Stimulated activated CD4-positive, alpha-beta T cell treated with anti-CD3 and anti-CD28 coated beads, Interleukin-12 subunit alpha, Interleukin-12 subunit beta, amount 100 ng/mL, for 4 hours (primary cell): ENCODE measurements at places on chromosomes 2 and 18.

GRCh38 chr2:226411727-226412360 is 387.8 kb downstream of the IRS1 start:
- DNase-seq, result no peak

GRCh38 chr18:38948436-38948835 is 1382.8 kb upstream of the CELF4 start:
- no peak for DNase-seq

DNA sequence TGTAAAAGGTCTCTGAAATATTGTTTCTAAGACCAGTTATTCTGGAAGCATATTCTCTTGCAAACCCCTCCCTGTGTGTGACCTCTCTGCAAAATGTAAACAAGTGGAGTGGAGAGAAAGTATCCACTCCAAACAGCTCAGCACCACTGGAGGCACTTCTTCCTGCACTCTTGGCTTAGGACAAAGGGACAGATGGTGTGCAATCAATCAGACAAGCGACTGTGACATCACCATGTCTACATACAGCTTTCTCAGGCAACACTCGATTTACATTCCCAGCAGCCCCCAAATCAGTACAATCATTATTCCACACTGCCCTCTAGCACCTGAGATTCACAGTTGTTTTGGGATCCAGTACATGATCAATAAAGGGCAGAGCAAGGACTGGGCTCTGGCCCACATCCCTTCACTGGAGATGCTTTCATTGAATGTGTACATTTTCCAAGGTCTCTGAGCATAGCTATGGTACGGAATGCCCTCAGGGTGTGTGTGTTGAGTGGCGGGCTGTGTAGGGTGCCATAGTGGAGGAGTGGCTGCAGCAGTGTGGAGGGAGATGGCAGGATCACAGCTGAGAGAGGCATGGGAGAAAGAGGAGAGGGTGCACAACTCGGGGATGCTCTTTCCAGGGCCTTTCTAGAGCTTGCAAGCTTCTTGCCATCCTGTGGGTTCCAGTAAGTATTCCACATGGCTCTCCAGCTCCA is 311.8 kb upstream of the ST6GAL2 start:
- DNase-seq, result no peak

GRCh38 chr2:148813603-148814065 is 61.4 kb upstream of the KIF5C start:
- DNase-seq, result peak; percentile 47

DNA sequence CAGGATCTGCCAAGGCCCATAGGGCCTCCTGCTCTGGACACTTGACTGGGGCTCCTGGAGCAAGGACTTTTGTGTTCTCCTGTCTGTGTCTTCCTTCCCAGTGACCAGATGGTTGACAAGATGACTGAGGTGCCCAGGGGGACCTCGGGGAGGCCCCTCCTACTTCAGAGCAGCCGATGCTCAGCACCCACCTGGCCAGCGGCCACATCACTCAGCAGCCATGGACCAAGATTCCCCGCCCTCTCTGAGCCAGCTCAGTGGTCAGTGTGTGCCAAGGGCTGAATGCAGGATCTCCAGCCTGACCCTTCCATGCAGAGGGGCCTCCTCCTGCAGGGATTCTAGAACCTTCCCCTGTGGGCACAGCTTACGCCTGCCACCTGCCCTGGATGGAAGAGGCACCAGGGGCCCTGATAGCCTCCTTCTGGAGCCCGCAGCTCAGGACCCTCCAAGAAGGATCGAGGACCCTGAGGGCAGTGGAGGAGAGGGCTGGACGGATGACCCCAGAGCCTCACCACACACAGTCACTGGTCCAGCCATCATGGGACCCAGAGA is 87.4 kb upstream of the GPC1 start:
- no peak for DNase-seq

- no peak for DNase-seq
Observed at GRCh38 chr2:181243319-181243718, 213.9 kb upstream of the ITGA4 start.

DNA sequence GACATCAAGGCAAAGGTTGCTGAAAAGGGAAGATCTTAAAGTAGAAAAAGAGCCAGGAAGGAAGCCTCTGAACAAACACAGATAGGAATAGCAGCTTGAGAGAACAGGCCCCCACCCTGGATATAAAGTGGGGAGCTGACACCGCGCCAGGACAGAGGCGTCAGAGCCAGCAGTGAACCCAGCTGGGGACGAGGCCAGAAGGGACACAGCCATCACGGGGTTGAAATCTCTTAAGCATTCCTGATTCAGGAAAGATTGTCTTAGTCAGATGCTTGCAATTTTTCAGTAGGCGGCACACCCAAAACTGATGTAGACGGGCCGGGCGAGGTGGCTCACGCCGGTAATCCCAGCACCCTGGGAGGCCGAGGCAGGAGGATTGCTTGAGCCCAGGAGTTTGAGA is 93.8 kb upstream of the PHLPP1 start:
- no peak for DNase-seq

- peak; percentile 3 for DNase-seq
Observed at GRCh38 chr2:59025157-59025757, 784.1 kb upstream of the FANCL start.

DNA sequence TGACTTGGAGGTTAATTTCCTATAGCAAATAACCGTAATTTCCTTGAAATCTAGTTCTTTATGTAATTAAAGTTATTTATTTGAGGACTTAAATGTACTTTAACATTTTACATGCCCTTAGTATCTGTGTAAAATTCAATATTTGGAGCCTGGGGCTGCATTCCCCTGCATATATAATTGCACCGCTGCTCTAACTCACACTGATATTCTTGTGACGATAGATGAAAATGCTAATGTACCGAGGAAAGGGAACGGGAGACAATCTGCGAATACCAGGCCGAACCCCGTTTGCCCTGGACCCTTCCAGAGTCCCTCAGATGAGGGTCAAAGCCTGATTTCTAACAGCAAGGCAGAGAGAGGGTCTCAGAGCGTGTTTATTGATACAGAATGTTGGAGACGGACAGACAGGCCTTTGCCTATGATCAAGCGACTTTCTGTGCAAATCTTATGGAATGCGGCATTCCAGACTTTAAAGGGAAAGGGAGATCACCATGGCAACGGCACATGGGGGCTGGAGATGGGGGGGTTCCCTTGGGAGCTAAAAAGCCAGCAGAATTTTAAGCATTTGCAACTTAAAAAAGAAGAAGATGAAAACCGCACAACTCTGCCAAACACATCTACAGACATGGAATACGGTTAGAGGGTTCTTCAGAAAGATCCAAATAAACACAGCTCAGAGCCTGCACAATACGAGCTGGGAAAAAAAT is 57.6 kb upstream of the TWIST2 start:
- DNase-seq, result no peak

GRCh38 chr2:240502059-240502429 is 55.7 kb downstream of the ANKMY1 start:
- no peak for DNase-seq

- no peak for DNase-seq
Observed at GRCh38 chr2:207241198-207241597, 75.5 kb upstream of the KLF7 start.

- no peak for DNase-seq
Observed at GRCh38 chr2:38925982-38926381, 36.3 kb downstream of the ARHGEF33 start.

GRCh38 chr2:226756131-226756530 is 43.5 kb downstream of the IRS1 start:
- no peak for DNase-seq

- no peak for DNase-seq
Observed at GRCh38 chr2:52632543-52632942, 1135.1 kb upstream of the CHAC2 start.

DNA sequence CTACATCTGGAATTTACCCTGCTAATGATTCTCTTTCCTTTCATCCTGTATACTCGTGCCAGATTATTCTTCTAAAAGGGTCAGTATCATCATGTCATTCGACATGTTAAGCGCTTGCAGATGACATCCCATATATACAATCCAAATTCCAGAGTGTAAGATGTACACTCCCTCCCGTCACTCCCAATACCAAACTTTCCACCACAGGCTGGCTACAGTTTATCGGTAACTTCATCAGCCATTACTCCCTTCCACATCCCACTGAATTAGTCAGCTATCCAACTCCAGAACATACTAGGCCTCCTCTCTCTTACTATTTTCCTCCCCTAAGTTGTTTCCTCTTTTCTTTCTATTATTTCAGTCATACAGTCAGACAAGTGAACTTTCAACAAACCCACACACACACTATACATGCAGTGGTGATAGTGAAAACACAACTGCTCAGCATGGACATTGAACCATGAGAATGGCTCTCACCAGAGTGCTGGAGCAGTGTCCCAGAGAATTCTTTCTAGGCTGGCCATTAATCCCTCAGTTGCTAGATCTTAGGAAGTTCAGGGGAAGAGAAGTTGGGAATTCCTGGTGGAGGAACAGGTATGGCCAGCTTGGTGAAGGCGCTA is 10.6 kb upstream of the NMI start:
- DNase-seq, result no peak

DNA sequence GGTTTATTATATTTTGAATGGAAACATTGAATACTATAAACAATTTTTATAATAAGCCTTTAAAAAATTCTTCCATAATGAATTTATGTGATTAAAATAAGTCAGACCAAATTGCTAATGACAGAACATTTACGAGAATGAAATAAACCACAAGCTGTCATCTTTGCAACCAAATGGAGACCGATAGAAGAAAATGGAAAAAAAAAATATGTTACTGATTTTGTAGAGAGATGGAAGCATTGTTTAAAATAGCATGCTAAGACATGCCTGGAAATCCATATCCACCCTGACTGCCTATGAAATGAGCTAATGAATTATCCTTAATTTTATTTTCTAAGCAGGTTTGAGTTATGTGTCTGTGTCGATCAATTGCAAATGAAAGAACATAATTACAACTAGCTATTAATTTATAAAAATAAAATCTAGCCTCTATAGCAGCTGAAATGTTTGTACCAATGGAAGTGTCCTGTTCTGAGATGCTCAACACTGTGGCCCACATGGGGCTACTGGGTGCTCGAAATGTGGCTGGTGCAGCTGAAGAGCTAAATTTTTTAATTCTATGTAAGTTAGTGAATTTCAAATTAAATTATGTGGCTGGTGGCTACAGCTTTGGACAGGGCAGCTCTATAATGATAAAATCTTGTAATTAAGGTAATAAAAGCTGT is 832.8 kb downstream of the RNF144A start:
- DNase-seq, result no peak

- DNase-seq, result no peak
Observed at GRCh38 chr2:220660277-220661145, 911.6 kb downstream of the EPHA4 start.

GRCh38 chr18:907115-907884 is 2.6 kb downstream of the ADCYAP1 start:
- no peak for DNase-seq

DNA sequence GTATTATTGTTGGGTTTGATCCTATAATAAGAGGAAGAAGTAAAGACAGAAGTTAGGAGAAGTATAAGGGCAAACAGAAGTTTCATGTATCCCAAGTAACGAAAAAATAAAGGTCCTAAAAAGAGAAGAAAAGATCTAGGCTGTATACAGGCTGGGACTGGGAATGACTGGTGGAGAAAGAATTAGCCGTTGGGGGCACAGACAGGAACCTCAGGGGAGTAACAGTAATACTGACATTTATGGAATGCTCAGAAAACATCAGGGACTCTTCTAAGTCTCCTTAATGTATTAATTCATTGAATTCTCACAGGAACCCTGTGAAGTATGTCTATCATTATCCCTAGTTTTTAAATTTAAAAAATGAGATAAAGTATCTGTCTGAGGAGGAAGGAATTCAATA is 67.6 kb downstream of the PTPN2 start:
- DNase-seq, result no peak

DNA sequence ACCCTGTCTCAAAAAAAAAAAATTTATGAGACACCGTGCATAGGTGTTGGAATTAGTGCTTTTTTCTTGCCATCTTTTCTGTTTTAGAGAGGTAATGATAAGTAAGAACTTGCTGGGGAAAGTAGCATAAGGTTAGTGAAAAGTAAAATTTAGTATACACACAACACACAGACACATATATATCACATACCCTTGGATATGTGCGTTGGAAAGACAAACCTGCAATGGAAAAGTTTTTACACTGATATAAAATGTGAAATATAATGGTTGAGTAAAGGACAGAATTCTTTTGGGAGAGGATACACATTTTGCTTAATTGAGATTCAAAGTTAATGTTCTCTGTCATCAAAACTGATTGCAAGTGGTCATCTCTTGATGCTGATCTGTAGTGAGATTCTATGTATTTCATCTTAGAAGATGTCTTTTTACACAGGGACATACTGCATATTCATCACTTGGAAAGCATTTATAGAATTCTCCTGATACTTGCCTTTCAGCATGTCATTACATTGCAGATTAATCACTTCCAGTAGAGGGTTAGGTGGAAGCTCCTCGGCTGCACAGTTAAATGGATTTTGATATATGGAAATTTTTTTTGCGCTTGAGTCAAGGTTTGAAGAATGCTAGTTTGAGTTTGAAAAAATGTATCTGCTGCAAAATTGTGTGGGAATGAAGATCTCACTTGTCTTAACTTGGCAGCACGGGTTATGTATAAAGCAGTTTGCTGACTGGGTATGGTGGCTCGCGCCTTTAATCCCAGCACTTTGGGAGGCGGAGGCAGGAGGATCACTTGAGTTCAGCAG is 13.5 kb downstream of the PPP1CB start:
- DNase-seq, result no peak

- DNase-seq, result peak; percentile 64
Observed at GRCh38 chr18:13375302-13376255, 157.0 kb downstream of the LDLRAD4 start.

DNA sequence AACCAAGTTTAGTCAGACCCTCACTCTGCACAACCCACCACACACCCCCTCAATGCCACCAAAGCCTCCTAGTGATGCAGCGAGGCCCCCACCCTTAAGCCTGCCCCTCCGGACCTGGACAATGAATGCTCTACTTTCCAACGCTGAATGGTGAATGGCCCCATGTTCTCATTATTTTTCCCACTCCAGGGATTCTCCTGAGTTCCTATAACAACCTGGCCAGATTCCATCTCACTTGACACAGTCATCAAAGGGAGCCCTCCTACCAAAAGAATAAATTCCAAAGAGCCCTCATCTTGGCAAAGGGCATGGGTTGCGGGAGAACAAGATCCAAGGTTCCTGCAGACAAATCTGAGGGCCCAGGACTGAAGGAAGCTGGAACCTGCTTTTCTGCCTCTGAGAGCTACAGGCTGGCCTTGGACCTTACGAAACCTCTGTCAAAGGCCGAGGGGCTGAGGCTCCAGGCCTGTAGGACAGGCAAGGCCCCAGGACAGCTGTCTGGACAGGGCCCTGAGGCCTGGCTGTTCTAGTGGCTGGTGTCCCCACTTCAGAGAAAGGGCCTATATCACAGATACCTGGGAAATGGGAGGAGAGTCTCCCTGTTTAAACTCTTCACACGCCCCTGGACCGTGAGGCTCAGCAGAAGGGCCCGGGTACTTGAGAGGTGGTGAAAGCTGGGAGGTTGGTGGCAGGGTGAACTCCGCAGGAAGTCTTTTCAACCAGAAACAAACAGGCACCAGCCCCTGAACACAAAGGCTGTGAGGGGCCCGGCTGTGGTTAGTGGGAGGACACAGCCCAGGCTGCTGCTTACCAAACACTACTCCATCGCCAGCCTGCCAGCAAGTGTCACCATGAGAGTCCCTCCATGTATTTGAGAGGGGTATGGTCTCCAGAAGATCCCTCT is 27.3 kb downstream of the SFXN5 start:
- no peak for DNase-seq
